ENCODE measurements at places on chromosomes 11 and 22. TPM values are rescaled to one million over a fixed set of nuclear protein-coding genes. Genes with fewer than 3 reads are reported as not detected.

DNA sequence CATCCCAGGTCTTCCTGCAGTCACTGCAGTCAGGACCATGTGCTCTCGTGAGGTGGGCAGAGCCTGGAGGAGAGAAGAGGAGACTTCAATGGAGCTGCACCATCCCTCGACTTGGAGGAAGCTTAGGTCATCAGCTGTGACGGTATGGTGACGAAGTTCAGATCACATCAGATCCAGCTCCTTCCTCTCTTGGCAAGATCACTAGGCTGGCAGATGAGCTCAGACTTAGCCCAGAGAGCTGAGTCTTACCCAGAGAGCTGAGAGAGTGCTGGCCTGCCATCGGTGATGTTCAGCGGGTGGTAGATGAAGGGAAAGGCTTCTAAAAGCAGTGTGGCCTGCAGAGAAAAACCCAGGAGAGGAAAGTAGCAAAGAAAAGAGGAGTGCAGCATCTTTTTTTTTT, 1.8 kb upstream of the SLC15A3 start:
- peaks cover 13% of the 10 kb centered on the region for H3K27me3 ChIP-seq
- H3K36me3 ChIP-seq, result no peaks in the 10 kb centered on the region
- peaks cover 10% of the 10 kb centered on the region for H3K4me1 ChIP-seq
- H3K27ac ChIP-seq, result no peak overlapping the region
- H3K4me3 ChIP-seq, result no peak overlapping the region

PRG3 gene
- total RNA-seq, result not detected

OR2AT4 gene
- total RNA-seq, result not detected

DNA sequence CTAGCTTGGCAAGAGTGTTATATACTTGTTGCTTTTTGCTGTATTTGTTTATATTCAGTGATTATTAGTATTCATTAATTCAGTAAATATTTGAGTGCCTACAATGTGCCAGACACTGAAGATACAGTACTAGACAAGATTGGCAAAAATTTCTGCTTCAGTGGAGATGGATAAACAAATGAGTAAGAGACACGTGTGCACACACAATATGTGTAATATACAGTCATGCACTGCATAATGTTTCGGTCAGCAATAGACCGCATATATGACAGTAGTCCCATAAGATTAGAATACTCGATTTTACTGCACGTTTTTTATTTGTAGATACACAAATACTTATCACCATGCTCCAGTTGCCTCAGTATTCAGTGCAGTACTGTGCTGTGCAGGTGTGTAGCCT, 104.9 kb upstream of the GAL start:
- peaks cover 9% of the 10 kb centered on the region for H3K36me3 ChIP-seq
- no peak overlapping the region for H3K4me3 ChIP-seq
- H3K4me1 ChIP-seq, result peaks cover 13% of the 10 kb centered on the region
- no peak for DNase-seq
- no peak overlapping the region for H3K27ac ChIP-seq
- no peaks in the 10 kb centered on the region for H3K27me3 ChIP-seq
